ENCODE measurements at places on chromosomes 7 and 10.

DNA sequence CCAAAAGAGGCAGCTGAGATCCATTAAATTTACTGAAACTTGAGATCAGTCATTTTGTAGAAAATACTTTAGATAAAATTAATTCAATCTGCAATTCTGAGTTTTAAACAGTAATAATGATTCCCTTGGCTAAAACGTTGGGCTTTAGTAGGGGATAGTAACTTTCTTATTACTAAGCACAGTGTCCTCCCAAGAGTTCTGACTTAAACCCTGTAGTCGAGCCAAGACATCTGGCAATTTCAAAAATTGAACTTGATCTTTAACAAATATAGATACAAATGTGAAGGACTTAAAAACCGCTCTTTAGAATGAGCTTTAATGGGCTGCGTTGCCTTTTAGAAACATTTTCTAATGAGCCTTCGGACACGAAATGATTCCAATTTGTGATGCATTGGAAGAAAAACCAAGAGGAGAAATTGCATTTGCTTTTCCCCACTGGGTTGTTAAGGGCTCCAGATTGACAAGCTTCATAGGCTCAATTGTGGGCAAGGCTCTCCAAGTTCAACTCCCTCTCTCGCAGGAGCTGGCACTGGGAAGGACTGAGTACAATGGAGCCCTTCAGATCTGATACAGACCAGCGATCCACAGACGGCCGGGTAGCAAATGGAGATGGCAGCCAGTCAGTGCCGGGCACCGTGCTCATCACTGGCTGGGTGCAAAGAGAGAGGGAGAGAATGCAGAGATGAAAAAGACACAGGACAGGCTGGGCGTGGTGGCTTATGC lies 921.3 kb upstream of the AUTS2 start:
- DNase-seq: no peak

- DNase-seq: no peak
These were observed 628 bp downstream of the MPLKIP start for GRCh38 chr7:40133561-40134427.

DNA sequence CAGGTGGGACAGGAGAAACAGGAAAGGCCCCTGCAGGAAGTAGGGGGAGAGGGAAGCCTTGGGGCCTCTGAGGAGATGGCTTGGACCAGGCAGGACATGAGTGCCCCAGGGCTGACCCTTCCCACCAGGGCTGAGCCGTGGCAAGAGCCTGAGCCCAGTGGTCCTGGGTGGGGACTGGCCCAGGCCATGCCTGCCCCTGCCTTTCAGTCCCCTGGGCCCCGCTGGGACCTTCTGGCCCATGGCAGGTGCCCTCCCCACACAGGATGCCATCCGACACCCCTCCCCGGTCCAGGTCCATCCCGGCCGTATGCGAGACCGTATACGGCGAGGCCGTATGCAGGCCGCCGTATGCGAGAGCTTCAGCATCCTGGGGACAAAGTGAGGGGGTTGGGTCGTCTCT lies 2.0 kb downstream of the GRIFIN start:
- DNase-seq: no peak

GRCh38 chr7:90760892-90761291 lies 164.8 kb downstream of the CDK14 start:
- no peak for DNase-seq

DNA sequence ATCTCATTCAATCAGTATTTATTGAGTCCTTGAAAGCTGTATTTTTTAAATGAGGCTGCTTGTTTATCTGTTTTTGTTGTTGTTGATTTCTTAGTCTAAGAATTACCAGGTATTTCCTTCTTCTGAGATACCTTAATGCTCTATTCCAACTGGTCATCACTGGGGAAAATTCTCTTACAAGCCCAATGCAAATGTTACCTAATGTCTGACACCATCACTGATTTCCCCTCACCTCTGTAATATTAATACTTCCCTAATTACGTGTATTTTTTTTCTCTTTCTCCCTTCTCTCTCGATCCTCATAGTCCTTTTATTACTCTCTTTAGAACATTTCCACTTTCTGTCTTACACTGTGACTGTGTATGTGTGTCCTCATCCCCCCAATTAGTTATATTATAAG lies 13.9 kb downstream of the HDAC9 start:
- DNase-seq: no peak

DNA sequence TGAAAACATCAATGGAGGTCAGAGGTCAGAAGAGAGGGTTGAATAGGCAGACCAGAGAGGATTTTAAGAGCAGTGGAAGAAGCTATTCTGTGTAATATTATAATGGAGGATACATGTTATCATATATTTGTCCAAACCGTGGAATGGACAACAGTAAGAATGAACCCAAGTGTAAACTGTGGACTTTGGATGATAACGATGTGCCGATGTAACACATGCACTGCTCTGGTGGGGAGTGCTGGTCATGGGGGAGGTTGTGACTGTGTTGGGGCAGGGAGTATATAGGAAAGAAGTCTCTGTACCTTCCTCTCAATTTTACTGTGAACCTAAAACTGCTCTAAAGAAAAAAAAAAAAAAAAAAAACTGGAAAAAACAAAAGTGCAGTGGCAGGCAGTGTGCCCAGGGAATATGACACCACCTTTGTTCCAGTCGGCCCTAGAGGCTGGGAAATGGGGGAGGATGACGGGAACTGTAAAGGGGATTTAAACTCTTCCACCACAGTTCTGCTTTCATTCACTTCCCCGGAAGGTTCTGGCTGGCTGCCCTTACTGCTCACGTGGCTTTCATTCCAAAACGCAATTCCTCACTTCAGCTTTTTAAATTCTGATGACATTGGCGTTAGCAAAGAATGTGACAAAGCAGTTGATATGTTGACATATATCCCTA lies 113.7 kb upstream of the ANKRD1 start:
- no peak for DNase-seq

- DNase-seq: no peak
These were observed 38.1 kb downstream of the PRPS1L1 start for GRCh38 chr7:17989546-17989945.

DNA sequence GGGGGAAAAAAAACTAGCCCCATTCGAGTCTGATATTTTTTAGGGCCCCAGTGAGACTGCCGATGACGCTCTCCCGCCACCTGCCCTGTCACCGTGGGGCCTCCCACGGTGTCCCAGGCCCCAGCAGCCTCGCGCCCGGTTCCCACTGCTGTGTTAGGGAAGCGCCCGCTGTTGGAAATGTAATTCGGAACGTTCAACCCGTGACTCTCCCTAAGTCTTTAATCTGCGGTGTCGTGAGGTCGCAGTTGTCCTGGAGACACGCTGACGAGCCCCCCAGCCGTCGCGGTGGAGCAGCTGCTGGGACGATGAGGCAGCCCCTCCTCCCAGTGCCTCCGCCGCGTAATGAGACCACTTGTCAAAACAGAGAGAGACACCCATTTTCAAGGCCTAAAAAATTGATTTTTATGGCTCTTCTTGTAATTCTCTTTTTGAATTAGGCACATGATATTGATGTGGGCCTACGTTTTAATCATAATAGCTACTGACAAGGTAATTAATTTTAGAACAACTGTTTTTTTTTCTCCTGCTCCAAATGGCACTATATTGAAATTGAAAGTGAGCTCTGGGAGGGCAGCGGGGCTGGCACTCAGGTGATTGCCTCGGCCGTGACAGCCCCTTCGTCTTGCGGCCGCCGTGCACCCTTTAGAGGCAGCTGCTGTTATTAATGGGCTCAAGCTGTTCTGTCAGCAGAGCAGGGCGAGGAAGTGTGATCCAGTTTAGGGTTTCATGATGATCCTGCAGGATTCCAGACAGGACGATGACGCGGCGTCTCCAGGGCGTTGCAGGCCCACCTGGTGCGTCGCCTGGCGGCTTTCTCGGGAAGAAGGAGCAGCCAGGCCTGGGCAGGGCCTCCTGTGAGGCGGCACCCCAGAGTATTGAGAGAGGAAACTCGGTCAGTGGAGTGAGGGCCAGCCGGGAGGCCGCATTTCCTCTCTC lies 63.3 kb downstream of the NKX6-2 start:
- no peak for DNase-seq

- DNase-seq: no peak
These were observed 28.6 kb downstream of the PDSS1 start for GRCh38 chr10:26725837-26726727.

- no peak for DNase-seq
These were observed 75.7 kb upstream of the SYPL1 start for GRCh38 chr7:106187613-106188350.

DNA sequence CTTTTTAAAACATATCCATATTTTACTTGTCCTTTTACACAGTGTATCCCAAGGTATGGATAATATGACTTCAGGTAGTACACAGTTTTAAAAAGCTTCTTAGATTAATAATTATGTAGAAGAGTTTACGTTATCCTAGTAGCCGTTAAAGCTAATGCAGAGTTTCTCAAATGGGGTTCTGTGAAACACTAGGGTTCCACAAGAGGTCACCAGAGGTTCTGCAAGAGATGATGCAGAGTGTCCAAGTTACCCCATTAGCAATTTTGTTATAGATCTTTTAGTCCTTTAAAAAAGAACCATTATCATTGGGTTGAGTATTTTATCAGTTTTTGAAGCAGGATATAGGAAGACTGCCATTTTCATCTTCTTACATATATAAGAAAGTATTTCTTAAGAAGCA lies 298.9 kb upstream of the HPS1 start:
- DNase-seq: no peak

DNA sequence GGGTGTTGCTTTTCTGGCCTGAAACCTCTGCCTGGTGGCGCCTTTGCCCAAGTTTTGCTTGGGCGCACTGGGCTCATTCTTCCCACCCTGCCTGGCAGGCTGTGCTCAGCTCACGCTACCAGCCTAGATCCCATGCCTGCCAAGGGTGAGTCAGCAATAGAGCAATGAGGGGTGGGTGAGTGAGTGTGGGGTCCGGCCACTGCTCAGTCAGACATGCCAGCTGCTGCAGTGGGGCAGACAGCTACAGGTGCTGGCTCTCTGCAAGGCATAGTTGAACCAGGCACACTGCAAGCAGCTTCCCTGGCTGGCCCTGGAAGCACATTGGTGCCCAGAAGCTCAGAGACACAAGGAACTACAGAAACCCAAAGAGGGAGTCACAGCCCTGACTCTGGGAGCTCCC lies 680.9 kb upstream of the LRRTM3 start:
- no peak for DNase-seq

DNA sequence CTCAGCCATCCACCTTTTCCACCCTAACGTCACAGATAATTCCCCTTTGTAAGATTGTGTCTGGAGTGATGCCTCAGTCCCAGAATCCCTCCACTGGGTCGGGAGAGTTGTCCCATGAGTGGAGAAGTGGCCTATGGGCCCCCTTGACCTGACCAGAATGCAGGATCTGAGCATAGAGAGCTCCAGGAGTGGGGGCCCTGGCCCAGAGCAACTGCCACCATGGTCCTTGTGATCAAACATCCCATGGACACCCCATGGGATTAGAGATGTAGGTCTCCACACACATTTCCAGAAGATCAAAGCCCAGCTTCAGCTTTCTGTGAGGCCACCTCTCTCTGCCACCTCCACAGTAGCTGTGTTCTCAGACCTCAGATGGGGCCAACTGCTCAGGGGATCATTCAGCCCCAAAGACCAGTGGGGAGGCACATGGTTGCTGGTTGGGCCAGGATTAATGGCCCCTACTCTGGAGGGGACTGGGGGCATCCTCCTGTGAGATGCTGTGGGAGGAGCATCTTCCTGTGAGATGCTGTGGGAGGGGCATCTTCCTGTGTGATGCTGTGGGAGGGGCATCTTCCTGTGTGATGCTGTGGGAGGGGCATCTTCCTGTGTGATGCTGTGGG lies 28.5 kb upstream of the DPYSL4 start:
- no peak for DNase-seq

- DNase-seq: no peak
These were observed 35.5 kb upstream of the WAPL start for GRCh38 chr10:86556933-86557649.

- DNase-seq: no peak
These were observed 71.0 kb upstream of the ZNF479 start for GRCh38 chr7:57203161-57203791.

- DNase-seq: no peak
These were observed 5.4 kb upstream of the SUV39H2 start for GRCh38 chr10:14873090-14873760.

DNA sequence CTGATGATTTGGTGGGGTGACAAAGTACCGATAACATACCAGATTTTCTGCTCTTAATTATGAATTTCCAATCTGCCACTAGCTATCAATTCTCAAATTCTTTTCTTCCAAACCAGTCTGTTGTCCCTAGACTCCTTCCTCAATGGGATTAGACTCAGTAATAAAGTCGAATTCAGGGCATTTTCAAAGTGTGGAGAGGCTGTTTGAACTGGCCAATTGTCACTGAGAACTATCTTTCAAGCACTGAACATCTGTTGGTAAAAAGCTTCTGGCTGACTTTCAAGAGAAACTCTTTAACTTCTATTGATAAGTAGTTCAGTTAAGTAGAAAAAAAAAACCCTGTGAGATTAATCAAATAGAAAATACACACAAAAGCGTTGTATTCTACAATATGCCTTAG lies 108.9 kb downstream of the SAMD9 start:
- no peak for DNase-seq

GRCh38 chr7:143884969-143885559 lies 16.9 kb downstream of the TCAF1 start:
- DNase-seq: no peak

DNA sequence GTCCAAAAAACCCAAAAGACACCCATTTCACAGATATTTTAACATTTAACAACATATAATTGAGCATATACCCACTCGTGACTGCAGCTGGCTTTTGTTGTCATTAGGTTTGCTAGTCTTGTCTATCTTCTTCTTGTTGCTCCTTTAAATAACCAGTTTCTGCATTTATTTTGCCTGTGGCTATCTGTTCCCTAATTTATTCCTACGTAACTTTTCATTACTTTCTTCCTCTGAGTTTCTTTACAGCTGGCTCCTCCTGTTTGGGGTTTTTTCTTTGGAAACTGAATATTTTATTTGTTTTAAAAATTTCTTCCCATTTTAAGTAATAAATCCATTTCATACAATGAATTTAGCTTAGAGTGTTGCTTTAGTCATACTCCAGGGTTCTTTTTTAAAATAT lies 14.4 kb downstream of the PILRA start:
- DNase-seq: no peak

DNA sequence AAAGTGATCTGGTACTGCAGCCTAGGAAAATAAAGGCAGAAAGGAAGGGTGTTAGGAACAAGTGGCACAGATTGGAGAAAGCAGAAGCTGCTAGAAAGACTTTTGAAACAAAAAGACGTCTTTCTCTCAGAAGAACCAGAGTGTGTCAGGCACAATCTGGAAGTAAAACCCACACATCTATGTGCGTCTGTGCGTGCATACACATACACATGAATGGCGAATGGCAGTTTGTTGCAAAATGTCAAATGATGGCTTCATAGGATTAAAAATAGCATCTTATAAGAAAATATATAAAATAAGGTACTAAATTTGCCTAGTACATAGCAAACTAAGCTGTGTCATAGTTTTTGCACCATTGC lies 246.3 kb downstream of the CDK14 start:
- no peak for DNase-seq

DNA sequence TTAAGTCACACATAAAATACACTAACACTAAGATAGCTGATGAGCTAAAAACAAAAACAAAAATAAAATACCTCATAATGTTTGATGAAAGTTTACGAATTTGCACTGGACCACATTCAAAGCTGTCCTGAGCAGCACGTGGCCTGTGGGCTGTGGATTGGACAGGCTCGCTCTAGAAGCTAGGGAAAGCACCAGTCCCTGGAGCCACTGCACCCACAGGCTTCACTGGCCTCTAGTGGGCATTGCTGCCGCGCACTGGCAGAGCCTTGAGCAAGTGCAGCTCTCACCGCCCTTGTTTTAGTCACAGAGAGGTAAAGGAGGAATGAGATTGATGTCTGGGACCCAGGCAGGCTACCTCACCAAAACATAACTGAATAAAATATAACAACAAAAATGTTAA lies 67.6 kb downstream of the PAX2 start:
- no peak for DNase-seq
